Fibroblast of villous mesenchyme (primary cell): ENCODE measurements at places on chromosomes 13 and 19. TPM values are rescaled to one million over a fixed set of nuclear protein-coding genes. Genes with fewer than 3 reads are reported as not detected.

GRCh38 chr19:44592451-44592890, 20.9 kb upstream of the IGSF23 start:
- DNase-seq = no peak

GRCh38 chr19:44623080-44623479, 9.7 kb downstream of the IGSF23 start:
- peak; percentile 55 for DNase-seq

DNA sequence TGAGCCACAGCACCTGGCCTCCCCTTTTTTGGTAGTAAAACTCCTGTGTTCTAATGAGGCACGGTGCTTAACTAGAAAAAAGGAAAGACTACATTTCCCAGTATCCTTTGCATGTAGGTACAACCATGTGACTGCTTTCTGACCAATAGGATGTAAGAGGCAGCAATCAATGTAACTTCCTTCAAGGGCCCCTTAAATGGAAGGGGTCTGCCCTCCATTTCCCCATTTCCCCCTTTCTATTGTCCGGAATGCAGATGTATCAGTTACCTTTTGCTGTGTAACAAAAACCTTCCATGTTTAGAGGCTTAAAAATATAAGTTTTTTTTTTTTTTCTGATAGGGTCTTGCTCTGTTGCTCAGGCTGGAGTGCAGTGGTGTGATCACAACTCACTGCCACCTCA, 2.2 kb downstream of the GPR32 start:
- DNase-seq = peak; percentile 17

Gene KRTDAP
- not detected in 2 replicates for total RNA-seq

Gene ZNF865
- 1.3 and 1.9 TPM in 2 replicates for total RNA-seq
